ENCODE measurements at places on chromosomes 6 and 20. TPM values are rescaled to one million over a fixed set of nuclear protein-coding genes. Genes with fewer than 3 reads are reported as not detected.

GRCh38 chr6:106439459-106439858 lies 78.9 kb downstream of the CRYBG1 start:
- no peak for DNase-seq

GRCh38 chr6:37491171-37491829 lies 8.4 kb downstream of the CCDC167 start:
- DNase-seq, result no peak

GRCh38 chr20:49319208-49319809 lies 41.5 kb upstream of the ZNFX1 start:
- DNase-seq, result no peak

- no peak for DNase-seq
These were observed 2.7 kb downstream of the SLC17A2 start for GRCh38 chr6:25927756-25928216.

DNA sequence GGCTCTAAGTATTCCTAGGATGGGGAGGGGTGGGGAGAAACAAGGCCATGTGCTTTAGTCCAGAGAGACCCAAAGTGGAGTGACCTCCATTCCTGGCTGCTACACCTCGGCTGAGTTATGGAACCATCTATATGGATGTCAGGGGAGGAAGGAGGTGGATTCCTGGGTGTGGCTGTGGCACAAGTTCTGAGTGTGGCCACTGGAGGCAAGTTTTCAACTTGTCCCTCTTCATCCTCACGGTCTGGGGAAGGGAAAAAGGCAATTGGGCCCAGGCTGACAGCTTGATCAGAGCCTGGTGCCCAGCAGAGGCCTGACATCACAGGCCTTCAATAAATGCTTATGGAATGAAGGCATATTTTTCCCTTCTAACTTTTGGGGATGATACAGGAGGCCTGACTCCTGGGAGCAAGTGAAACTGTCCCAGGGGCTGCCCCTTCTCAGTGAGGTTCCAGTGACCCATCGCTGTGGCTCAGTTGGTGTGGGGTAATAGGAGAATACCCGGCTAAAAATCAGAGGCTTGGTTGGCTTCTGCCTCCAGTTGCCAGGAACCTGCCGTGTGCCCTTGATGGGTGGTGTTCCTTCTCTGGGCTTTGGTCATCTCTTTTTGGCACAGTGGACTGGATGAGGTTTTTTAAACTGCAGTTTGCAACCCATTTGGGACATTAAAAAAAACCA lies 1.8 kb upstream of the ITPR3 start:
- DNase-seq, result no peak

DNA sequence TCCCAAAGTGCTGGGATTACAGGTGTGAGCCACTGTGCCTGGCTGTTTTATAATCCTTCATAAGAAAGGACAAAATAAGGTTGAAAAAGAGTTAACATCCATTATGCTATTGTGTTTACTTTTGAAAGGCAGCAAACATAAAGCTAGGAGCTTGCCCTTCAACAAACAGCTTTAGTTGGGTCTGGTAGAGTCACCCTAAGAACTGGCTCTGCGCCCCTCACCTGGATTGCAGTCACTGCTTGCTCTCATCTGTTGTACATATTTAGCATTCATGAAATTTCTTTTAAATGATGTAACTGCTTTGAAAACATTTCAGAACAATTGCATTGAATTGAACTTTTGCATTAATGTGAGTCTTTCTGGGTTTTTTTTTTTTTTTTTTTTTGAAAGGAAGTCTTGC lies 38.9 kb downstream of the JARID2 start:
- DNase-seq, result no peak

The ADGB gene
- total RNA-seq, result not detected

The BPIFB2 gene
- total RNA-seq, result not detected

The SPATA25 gene
- total RNA-seq, result 3.6 TPM

DNA sequence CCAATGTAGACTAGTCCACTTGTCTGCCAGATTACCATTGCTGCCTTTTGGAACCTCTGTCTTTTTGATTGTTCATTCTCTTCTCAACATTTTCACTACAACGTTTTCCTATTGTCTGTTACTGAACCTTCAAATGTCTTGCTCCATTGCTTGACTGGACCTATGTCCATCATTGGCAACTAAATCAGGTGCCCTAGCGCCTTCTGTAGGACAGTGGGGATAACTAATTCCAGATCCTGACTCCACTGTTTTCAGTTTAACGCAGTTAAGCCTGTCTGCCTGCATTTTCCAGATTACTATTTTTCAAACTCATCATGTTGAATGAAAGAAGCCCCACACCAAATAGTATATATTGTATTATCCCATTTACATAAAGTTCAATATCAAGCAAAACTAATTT lies 433.6 kb downstream of the RNF144B start:
- no peak for DNase-seq

The SIRPG gene
- total RNA-seq, result 28.6 TPM

- DNase-seq, result no peak
These were observed 3.9 kb downstream of the LAMA5 start for GRCh38 chr20:62362991-62363919.

The TM9SF4 gene
- 38.0 TPM for total RNA-seq

DNA sequence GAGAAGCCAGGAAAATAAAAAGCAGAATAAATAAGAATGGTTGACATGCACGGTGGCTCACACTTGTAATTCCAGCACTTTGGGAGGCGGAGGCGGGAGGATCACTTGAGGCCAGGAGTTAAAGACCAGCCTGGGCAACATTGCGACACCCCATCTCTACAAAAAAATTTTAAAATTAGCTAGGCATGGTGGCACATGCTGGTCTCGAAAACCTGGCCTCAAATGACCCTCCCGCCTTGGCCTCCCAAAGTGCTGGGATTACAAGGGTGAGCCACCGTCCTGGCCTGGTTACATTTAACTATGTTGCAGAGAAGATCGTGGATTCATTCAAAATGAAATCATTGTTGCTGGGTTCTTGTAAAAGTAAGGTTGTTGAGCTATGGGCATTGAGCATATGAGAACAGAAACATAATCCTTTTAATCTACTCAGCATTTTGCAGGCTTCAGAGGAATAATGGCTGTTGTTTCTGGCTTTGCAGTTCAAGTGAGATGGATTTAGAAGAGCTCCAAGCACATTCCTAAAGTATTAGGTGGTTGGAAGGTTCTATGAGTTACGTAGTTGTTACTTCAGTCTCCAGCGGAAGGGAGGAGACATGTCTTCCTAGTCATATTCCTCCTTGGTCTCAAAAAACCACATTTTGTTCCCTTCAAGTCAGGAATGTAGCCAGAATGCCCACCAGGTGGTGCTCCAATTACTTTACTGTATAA lies 45.6 kb upstream of the RAB23 start:
- DNase-seq, result peak; percentile 26

The SCRT2 gene
- not detected for total RNA-seq

The CNR1 gene
- 0.73 TPM for total RNA-seq

DNA sequence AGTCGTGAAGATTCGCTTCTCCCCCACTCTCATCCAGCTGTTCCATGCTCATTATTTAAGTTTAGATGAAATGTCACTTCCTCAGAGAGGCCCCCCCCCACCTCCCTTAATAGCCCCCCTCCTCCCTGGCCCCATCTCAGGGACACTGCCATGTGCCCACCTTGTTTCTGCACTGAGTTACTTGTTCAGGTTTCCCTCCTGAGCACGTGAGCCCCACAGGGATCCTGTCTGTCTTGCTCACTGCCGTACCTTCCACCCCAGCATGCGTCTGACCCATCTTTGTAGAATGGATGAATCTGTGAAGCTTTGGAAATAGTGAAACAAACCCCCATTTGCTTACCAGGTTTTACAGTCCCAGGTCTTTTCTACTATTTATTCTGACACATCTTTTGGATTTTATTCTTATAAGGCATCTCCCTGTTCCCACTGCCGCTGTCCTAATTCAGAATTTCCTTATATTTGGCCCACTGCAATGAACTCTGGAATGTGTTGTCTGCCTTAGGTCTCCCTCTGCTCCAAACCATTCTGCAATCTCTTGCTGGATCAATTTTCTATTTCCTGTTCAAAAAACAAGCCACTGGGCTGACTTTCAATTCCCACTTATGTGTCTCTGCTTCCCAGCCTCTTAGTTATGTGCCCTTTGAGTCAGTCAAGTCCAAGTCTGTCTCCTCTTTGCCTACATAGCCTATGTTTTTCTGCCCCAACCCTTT lies 136.5 kb upstream of the ECI2 start:
- DNase-seq, result no peak

The UST gene
- total RNA-seq, result 5.3 TPM

DNA sequence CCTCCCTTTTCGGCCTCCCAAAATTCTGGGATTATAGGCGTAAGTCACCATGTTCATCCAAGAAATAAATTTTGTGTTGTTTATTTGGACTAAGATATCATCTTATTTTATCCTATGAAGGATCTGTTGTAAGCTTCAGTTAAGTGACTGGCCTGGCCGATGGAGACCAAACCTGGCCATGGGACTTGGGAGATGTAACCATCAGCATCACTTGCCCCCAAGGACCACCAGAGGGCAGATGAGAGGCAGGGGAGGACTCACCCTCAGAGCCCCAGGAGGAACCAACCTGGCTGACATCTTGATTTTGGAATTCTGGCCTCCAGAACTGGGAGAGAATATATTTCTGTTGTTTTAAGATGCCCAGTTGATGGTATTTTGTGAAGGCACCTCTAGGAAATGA lies 266.7 kb downstream of the CDH26 start:
- DNase-seq, result no peak

DNA sequence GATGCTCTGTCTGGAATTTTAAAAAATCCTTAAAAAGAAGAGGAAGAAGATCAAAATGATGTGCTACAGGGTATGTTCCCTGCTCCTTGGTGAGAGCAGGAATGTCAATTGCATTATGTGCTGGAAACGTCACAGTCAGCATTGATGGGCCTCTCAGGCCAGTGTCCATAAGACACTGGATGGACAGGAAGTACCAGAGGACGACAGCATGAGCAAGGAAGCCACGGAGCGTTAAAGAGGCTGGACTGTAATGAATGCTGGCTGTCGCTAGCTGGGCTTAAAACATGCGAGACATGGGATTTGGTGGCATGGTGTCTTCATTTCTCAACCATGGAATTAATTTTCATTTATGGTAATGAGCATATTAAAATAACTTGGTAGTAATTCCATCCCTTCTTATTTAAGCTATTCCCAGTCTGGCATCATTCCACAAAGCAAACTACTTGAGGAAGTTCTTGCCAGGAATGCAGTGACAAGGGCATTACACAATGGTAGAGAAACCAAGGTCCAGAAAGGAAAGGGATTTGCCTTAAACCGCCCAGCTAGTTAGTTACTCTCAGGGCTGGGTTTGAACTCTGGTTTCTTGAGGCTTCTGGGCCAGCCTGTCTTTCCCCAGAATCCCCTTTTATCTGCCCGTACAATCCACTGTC lies 166.6 kb upstream of the SOX4 start:
- no peak for DNase-seq

The TNF gene
- total RNA-seq, result 21.9 TPM

- DNase-seq, result peak; percentile 34
These were observed 168.9 kb downstream of the ZMYND8 start for GRCh38 chr20:47187450-47188195.

DNA sequence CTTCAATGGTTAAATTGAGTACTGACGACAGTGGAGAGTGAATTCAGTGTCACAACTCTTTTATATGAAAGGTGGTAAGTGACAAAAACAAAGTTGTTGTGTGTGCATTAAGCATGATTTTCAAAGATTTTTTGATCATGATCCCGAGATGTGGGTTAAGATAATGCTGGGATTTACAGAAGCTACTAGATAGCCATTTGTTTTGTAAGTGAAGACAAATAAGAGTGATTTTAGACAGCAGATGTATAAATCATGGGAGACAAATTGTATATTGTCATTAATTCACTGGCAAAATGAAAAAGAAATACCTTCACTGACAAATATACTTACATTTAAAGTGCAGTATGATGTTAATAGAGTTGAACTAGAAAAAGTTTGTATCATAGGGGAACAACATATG lies 6.1 kb downstream of the ADGRB3 start:
- DNase-seq, result no peak

DNA sequence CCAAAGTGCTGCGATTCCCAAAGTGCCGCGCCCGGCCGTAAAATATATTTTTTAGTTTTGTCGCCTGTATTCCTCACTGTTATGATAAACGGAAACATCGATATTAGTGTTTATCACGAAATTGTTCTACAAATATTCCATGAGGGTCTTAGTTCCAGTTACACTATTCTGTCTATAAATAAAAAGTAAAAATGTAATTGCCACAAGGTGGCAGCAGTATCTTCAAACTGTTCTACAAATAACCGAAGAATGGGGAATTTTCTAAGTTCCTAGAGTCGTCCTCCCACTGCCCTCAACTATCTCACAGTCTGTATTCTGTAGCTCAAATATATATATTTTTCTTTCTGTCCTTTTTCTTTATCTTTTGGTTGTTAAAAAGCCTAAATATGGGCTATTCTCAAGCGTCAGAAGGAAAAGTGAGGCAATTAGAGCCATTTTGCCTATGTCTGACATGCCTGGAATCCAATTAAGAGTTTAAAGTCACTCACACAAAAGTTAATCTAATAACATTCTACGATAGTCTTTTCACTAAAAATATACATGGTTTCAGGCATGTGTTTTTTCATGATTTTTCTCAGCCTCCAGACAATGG lies 14.2 kb upstream of the FAM162B start:
- DNase-seq, result no peak

DNA sequence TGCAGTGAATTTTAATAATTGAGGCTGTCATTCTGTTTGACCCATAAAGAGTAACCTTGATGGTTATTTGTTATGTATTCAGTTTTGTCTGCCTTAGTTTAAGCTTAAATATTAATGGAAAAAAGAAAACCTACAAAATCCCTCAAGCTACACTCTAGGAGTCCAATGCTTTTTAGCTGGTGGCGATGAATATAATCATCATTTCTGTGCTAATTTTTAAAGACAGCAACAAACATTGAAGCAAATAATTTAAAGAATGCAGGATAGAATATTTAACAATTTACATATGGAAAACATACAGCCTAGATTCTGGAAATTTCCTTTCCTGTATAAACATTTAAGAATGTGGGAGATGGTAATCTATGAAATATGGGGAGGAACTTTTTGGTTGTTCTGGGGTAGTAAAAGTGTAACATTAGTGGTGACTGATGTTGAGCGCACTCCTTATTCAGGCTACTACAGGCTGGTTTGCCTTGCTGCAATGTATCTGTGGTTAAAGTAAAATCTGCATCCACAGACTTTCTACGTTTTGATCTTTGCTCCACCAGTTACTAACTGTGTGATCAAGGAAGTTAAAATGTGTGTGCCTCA lies 287.9 kb upstream of the DEFB112 start:
- DNase-seq, result no peak

DNA sequence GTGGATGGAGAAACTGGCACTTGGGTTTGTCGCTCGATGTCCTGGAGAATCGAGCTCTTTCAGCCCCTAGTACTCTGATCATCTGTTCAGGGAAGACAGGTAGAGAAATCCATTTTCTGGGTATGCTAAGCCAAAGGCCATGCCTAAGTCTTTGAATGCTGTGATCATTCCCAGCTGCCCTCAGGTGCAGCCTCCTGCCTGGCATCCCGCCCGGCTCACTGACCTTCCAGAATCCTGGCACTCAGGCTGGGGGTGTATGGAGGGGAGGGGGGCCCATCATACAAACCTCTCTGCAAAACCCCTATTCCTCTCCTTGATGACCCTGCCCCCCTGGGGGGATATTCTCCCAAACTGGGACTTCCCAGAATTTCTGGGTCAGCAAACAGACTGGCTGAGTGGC lies 28.6 kb downstream of the C20orf203 start:
- no peak for DNase-seq

The CNBD2 gene
- total RNA-seq, result 7.4 TPM

- DNase-seq, result no peak
These were observed 853 bp downstream of the WFDC8 start for GRCh38 chr20:45578231-45578630.

- DNase-seq, result no peak
These were observed 68.7 kb downstream of the LY86 start for GRCh38 chr6:6657085-6657819.
